ENCODE measurements at places on chromosomes 3 and 15.

DNA sequence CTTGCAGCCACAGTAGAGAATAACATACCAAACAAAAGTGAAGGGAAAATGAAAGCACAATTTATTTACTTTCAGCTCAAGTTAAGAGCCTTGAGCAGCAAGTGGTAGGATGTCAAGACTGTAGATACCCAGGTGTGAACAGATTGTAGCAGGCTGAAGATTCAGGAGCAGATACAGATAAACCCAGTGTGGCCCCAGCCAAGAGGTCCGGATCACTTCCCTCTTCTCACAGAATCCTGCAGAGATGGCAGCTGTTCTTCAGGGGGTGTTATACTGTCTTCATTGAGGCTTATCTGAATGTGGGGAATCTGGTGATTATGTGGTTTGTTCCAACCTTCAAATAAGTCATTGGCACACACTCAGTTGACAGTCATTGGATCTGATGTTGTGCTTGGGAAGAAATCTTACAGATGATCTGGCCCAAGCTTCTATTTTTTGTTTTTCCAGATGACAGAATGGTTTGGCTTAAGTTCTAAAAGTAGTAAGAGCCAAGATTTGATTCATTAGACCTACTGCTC lies 2.2 kb downstream of the STARD9 start:
- DNase-seq, result no peak

GRCh38 chr15:89630260-89630659 lies 25.0 kb downstream of the KIF7 start:
- no peak for DNase-seq

DNA sequence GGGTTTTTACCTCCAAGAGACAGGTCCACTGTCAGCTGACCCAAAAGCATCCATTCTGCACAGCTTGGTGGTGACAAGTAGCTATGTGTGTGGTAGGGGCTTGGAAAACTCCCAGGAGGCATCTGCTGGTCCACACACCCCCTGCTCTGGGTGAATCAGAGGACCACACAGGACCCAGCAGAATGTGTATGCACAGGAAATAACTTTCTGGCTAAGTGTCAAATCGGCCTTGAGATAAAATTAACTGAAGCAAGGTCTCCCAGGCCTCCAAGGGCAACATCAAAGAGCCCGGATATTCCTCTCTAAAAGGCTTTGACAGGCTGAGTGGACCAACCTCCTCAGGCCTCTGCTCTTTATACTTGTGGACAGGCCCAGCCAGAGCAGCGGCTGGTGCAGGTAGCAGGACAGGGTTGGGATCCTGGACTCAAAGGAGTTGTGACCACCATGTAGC lies 66.5 kb downstream of the CTNNB1 start:
- no peak for DNase-seq

- no peak for DNase-seq
Measured at GRCh38 chr3:57109437-57110199, 49.2 kb downstream of the SPATA12 start.

DNA sequence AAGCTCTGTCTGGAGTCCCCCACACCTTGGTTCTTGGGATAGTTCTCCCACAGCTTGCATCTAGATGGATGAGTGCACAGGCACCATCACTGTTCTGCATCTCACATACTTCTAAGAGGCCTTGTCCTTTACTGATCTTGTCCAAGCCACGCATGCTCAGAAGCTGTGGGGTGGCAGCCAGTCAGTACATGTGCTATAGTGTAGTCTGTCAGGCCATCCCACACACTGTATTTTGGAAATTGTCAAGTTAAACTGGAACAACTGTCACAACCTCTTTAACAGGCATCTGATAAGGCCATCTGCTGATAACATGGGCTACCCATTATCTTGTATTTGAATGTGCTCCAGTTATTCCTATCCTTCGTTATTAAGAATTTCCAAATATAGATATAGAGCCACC lies 296.5 kb upstream of the AZI2 start:
- no peak for DNase-seq

DNA sequence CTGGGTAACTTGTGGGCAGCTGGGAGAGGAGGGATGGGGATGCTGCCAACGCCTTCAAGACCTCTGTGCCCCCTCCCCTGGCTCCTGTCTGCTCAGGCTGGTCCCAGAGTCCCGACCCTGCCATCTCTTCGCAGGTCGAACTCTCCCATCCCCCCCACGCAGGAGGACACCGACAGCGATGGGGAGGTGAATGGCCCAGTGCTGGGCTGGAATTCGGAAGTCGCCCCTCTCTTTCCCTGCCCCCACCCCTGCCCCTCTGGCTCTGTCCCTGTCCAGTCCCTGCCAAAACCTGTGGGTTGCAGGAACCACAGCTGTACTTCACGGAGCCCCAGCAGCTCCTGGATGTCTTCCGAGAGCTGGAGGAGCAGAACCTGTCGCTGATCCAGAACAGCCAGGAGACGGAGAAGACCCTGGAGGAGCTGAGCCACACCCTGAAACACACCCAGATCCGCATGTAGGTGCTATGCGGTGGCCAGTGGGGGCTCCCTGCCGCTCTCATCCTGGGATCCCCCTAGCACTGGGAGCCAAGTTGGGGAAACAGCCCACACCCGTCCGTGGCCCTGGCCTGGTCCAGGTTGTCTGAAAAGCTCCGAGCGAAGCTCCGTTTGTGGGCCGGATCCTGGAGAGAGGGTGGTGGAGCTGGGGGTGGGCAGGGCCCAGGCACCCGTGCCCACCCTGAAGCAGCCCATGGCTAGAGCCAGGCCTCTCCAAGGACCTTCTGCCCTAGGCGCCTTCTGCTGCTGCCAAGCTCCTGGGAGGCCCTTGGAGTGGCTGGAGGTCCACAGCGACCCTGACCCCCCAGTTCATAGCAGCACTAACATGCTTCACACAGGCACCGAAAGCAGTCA lies 28.7 kb downstream of the CFAP100 start:
- no peak for DNase-seq

DNA sequence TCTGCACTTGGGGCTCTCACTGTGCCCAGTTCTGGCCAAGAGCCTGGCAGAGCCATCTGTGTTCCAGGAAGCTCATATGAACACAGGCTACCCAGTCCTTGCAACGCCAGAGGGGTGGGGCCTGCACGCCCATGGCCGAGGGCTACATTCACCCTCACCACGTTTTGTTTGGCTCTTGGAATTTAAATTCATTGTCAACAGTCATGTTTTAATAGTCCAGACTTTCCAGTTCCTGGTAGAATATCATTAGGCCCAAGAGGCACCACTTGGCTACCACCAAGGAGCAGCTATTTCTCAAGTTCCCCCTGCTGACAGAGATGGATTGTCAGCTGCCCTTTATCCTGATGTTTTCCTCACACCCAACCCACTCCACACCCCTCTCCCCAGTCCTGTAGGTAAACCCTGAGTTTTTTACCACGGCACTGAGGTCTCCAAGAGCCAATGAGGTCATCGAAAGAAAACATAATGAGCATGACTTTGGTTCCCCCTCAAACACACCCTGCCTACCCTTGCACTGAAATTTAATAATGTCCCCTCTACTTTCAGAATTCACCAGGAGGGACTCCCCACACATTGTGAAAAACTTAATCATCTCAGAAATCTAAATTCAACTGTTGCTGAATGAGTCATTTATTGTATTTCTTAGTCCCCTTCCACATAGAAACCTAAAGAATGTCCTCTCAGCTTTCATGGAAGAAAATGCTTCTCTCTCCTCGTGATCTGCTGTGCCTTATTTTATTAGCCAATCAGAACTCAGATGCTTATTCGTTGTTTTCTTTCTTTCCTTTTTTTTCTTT lies 125.1 kb downstream of the SHQ1 start:
- no peak for DNase-seq

- DNase-seq, result no peak
Measured at GRCh38 chr3:180036092-180036670, 556 bp downstream of the PEX5L start.

DNA sequence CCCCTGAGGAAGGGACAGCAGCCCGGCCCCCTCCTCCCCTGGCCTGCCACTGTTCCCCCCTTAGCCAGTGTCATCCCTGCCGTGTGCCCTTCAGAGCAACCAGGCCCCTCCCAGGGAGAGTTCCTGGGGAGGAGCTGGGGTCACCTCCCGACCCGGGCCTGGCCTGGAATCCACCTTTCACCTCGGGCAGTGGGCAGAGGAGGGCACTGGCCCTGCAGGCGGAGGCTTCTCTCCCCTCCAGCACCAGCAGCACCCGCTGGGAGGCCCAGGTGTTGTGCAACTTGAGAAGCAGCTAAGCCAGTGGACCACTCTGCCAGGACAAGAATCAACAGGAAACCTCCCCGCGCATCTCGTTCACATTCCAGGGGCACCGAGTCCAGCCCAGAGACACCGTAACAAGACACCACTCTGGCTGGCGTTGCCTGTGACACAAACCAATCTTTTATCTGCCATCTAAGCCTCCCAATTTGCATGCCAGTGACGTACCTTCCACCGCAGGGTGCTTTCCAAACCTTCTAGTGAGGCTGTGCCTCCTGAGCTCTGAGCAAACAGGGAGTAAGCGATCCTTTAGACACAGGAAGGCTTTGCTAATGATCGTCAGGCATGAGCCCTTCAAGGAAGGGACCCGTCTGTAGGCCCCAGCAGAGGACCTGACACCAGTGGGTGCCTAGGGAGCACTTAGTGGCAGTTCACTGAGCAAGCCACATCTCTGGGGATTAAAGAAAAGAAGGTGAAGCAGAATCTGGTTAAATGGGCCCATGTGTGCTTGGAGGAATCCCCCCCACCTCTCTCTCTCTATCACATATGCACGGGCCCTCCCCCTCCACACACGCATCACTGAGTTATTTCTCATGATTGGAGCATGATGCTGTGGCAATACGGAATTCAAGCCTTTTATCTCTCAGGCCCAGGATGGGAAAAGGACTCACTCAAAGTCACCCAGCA lies 98.9 kb upstream of the TLE3 start:
- peak; percentile 71 for DNase-seq

- DNase-seq, result no peak
Measured at GRCh38 chr3:188082031-188082430, 71.9 kb upstream of the LPP start.

DNA sequence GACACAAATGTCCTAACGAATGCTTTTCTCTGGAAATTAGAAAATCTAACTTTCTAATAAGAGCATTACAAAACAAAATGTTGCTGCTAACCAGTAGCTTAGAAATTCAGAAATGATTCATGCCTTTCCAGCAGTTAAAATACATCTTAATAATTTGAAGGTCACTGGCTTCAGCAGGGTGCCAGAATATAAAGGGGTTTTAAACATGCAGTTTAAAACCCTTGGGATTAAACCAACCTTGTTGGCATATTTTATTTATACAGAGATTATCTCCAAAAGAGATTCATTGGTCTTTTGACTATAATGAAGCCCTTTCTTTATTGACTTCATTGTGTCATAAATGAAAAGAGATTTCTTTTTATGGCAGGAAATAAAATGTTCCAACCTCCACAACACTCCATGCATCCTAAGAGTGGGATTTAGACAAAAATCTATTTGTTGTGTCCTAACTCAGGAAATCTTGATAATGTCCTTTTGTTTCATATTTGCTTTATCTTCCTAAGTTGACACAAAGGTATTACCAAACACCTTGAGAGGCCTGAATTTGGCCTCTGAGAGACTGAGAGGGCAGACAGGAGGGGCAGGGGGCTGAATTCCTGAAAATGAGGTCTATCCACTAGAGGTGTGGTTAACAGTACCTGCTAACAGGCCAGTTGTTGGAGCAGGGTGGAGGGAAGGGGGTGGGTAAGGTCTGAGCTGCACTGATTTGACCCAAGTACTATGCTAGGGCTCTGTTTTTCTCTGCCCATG lies 124.4 kb downstream of the FEZF2 start:
- no peak for DNase-seq

DNA sequence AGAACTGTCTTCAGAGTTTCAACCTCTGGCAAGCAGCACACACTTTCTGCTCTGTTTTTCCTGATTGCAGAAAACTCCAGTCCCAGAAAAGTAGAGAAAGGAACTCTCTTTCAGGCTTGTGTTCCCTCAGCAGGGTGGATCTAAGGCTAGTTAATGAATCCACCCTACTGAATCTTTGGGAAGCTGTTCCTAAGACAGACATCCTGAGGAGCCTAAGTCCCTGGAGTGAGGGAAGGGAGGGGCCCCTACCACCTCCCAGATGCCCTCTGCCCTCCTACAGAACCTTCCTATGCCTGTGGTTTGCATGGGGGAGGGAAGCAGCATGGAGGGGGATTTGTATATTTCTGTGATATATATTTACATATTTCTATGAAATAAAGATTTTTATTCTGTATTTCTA lies 124.4 kb downstream of the ANO10 start:
- DNase-seq, result no peak

DNA sequence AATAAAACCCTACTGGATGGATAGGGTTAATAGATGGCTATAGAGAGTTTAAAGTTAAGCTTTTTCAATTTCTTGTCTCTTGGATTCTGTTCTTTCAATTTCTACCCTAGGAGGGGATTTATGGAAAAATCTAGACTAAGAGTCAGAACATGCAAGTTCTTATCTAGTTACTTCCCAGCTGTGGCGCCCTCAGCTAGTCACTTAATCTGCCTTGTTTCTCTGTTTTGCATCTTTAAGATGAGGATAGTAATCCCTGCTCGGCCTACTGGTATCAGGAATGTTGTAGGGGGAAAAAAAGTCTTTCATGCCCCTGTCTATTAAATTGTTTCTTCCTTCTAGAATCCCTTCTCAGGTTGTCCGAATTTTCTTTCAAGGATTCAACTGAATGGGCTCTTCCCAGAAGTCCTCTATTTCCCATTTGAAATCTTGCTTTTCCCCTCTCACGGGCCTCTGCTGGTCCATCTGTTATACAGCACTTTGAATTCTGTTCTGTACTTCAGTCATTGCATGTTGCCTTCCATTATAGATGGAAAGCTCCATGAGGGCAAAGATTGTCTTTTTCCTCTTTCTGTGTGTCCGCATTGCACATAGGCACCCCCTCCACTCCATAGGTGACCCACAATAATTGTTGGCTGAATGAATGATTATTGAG lies 4.4 kb downstream of the KCTD6 start:
- DNase-seq, result no peak

DNA sequence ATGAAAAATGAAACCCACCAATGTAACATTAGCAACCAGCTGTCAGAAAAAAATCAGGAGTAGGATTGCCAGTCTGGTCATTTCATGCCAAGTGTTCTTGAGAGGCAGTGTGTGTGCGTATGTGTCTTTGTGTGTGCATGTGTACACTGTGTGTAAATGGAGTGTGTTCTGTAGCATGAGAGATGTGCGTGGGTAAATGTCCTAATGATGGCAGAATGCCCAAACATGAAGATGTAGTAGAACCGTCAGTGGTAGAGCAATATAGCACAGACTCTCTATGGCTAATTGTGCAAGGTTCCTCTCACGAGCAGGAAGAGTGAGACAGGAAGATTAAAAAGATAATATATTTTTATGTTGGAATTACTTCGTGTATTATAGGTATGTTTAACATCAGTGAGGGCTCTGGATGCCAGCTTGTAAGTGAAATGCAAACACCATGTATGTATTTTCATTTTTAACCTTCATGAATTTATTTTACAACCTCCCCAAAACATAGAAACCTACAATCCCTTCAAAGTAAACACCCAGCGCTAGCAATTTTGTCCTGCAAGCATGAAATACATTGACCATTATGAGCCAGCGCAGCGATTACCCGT lies 1038.7 kb downstream of the IGSF11 start:
- peak; percentile 29 for DNase-seq

GRCh38 chr15:31977812-31978661 lies 52.3 kb upstream of the CHRNA7 start:
- DNase-seq, result peak; percentile 7

- DNase-seq, result no peak
Measured at GRCh38 chr3:170988378-170988777, 38.1 kb downstream of the SLC2A2 start.

GRCh38 chr15:100186960-100187359 lies 154.8 kb downstream of the ADAMTS17 start:
- no peak for DNase-seq
